ENCODE measurements at places on chromosomes 11 and 22.

GRCh38 chr22:20402960-20403778 lies 9.2 kb downstream of the ZNF74 start:
- no peak for DNase-seq

DNA sequence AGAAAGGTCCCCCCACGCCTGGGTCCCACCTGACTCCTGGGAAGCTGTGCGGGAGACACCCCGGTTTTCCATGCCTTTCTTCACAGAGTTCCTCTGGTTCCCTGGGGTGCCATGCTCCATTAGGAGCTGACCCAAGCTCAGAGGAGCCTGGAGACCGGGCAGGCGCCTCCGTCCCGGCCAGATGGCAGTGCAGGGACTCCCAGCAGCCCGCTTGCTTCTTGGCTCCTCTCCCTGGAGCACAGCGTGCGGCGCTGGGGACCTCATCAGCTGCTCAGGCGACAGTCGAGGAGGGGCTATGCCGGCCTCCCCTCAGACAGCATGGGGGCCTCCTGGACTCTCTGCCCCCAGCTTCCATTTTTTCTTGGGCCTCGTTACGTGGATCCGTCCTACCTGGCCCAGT lies 13.1 kb upstream of the TTLL12 start:
- no peak for DNase-seq

- no peak for DNase-seq
Observed at GRCh38 chr11:103737747-103738146, 298.7 kb upstream of the DDI1 start.

GRCh38 chr22:42025421-42025820 lies 26.8 kb downstream of the WBP2NL start:
- no peak for DNase-seq

- DNase-seq = no peak
Observed at GRCh38 chr11:15150507-15150906, 35.8 kb downstream of the INSC start.

All from H4 (cell line).